Small intestine (tissue), 16 donors: ENCODE measurements at places on chromosomes 5 and 9. TPM values are rescaled to one million over a fixed set of nuclear protein-coding genes. Genes with fewer than 3 reads are reported as not detected.
A peak's percentile ranks its signal among the peaks of the same experiment; 100 is the strongest.

DNA sequence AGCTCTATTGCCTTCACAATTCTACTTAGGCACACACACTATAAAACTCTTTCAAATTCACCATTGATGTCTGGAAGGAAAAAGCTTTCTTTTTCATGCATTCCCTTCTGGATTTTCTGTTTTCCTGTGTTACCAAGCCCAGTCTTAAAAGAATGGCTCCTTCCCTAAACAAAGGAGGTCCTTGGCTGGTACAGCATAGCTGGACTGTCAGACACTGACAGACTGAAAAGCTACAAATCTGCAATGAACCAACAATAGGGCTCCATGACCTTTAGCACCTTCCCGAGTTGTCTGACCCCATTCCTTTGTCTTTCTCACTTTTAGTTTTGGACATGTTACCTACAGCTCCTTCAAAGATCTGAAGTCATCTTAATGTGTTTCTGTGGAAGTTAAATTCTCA, 382.5 kb downstream of the TMEM161B start:
- no peak overlapping the region for H3K27ac ChIP-seq
- no peak overlapping the region for H3K4me3 ChIP-seq
- H3K36me3 ChIP-seq: no peaks in the 10 kb centered on the region
- no peak for DNase-seq
- H3K27me3 ChIP-seq: no peaks in the 10 kb centered on the region
- H3K4me1 ChIP-seq: no peaks in the 10 kb centered on the region

- H3K4me1 ChIP-seq: no peaks in the 10 kb centered on the region
- H3K36me3 ChIP-seq: peaks cover 3% of the 10 kb centered on the region
- H3K27me3 ChIP-seq: no peaks in the 10 kb centered on the region
- H3K4me3 ChIP-seq: no peak overlapping the region
- H3K27ac ChIP-seq: no peak overlapping the region
Observed at GRCh38 chr9:2047144-2047671, 32.1 kb downstream of the SMARCA2 start.

DNA sequence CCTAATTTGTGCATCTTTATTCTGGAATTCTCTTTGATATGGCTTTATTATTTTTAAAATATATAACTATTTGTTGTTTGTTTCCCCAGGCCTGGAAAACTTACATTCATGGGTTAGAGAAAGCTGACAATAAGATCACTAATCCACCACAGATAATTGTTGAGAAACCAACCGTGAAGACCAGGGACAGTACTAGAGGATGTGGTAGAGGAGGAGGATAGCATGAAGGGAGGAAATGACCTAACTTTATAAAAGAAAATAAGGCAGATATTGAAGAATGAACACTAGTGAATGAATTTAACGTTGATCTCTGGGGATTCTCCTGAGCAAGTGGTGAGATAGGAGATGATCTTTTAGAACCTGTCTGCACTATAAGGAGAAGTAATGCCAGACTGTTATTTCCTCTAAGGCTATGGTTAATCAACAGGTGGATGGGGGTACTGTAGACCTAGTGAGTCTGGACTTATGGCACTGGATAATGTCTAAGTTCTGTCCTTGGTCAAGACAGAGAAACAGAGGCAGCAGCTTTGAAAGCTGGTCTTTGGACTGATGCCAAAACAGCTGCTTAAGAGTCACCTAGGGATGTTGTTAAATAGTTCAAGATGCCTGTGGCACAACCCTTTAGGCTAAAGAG, 52.4 kb downstream of the NREP start:
- H3K36me3 ChIP-seq: no peaks in the 10 kb centered on the region
- H3K27me3 ChIP-seq: no peaks in the 10 kb centered on the region
- no peak for DNase-seq

- H3K4me3 ChIP-seq: no peak overlapping the region
- H3K27me3 ChIP-seq: no peaks in the 10 kb centered on the region
- no peaks in the 10 kb centered on the region for H3K4me1 ChIP-seq
- H3K36me3 ChIP-seq: no peaks in the 10 kb centered on the region
- peak overlapping the region; percentile 62 for H3K27ac ChIP-seq
Observed at GRCh38 chr5:89301321-89302025, 418.5 kb upstream of the MEF2C start.

UBE2QL1 gene
- 0.27 TPM for polyA plus RNA-seq

MGAT1 gene
- polyA plus RNA-seq: 125 TPM

S1PR3 gene
- 0.54 TPM for polyA plus RNA-seq

ORM2 gene
- not detected for polyA plus RNA-seq

SPDL1 gene
- polyA plus RNA-seq: 2.2 TPM
